ENCODE measurements at places on chromosomes 4 and X. TPM values are rescaled to one million over a fixed set of nuclear protein-coding genes. Genes with fewer than 3 reads are reported as not detected.

GRCh38 chr4:124203613-124204238, 508.8 kb downstream of the ANKRD50 start:
- H3K4me3 ChIP-seq = no peak overlapping the region
- no peaks in the 10 kb centered on the region for H3K27me3 ChIP-seq
- DNase-seq = no peak
- H3K4me1 ChIP-seq = no peaks in the 10 kb centered on the region
- no peak overlapping the region for H3K27ac ChIP-seq

DNA sequence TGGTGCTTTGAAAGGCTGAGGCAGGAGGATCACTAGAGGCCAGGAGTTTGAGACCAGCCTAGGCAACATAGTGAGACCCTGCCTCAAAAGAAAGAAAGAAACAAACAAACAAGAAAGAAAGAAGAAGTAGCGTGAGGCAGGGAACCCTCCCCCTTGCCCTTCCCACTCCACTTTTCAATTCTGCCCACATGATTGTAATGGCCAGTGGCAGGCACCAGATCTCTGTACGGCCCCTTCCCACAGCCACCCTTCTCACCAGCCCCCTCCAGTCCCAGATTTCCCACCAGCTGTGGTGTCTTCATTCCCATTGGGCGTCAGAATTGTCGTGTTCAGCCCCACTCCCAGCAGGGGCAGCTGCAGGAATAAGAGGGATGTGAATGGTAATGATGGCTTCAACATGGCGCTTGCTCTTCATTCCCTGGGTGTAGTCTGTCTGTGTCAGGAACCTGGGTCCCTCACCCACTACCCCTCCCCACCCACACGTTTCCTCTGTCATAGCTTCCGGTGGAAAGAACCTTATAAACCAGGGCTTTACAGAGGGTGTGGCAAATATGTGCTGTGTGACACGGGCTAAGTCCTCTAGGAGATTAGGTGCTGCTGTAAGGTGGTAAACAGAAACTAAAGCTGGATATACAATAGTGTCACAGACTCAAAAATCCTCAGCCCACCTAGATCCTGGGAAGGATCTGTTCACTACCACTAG, at the start of gene IL2RG:
Gene IL2RG (minus strand): TSS at position 437 of the 703 bp plus-strand sequence. CDS start 38 bp downstream, at position 399.
- peak within 1 kb of the TSS; percentile 98 for H3K27ac ChIP-seq
- peaks cover 42% of the 10 kb centered on the region for H3K4me1 ChIP-seq

GRCh38 chr4:25088093-25088952, 57.6 kb upstream of the LGI2 start:
- no peak for DNase-seq
- no peaks in the 10 kb centered on the region for H3K4me1 ChIP-seq
- no peaks in the 10 kb centered on the region for H3K36me3 ChIP-seq
- peaks cover 33% of the 10 kb centered on the region for H3K27me3 ChIP-seq

DNA sequence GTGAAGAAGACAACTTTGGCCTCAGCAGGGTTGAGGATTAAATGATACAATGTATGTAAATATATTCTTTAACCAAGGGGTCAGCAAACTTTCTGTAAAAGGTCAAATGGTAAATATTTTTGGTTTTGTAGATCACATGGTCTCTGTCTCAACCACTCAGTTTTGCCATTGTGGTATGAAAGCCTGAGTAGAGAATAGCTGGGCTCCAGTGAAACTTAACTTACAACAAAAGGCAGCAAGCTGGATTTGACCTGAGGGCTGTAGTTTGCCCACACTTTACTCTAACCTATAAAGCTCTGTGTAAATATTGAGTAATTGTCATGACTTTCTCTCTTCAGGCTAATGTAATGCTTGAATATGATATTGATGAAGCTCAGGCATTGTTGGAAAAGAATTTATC, 19.6 kb downstream of the VBP1 start:
- no peak overlapping the region for H3K27ac ChIP-seq
- peaks cover 4% of the 10 kb centered on the region for H3K4me1 ChIP-seq
- peaks cover 44% of the 10 kb centered on the region for H3K36me3 ChIP-seq
- H3K4me3 ChIP-seq = no peak overlapping the region
- no peak for DNase-seq

DNA sequence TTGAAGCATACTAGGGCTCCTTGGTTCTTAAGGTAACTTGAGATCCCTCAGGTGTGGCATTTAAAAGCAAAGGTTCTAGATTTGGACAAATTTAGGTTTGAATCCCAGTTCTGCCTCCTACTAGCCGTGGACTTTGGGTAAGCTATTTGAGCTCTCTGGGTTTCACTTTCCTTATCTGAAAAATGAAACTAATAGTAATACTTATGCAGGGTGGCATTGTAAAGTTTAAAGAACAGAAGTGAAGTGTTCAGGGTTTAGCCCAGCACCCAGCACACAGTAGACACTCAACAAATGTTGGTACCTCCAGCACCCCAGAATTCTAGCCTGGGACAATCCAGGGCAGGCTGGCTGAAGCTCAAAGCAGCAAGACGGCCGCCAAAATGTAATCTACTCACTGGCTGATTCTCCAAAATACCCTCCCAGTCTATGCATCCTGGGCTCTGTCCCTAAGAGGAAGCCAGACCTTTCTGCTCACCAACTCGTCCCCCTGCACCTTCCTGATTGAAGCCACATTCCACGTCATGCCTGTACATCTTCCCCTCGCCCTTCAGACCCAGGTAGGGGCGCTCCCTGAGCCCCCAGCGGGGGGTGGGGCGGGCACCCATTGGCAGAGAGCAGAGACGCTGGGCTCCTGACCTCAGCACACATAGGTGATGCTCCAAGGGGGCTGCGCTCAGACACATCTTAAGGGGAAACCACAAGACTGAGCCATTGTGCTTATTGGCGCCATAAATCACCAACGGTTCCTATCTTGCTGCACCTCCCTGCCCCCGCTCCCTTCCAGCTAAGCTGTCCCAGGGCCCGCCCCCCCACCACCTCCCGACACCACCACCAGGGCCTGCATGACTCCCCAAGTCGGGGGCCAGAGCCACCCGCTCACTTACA, 160.6 kb downstream of the BCOR start:
- H3K27me3 ChIP-seq = no peaks in the 10 kb centered on the region
- H3K4me3 ChIP-seq = peak overlapping the region; percentile 72
- H3K4me1 ChIP-seq = peaks cover 19% of the 10 kb centered on the region
- DNase-seq = peak; percentile 26

DNA sequence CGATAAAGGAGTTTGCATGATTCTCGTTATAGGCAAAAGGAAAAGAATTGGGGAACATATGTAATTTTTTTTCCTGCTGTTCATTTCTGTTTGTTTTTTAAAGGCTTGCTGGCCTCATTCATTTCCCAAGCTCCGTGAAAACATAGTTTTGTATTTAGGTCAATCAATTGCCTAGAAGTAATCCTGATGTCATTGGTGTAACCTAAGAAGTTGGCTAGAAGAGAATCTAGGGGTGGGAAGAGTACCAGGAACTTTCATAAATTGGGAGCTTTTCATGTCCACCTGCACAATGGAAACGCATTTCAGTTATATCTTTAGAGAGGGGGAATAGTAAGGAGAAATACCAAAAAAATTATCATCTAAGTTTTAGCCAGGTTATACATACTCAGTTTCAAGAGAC, 3.8 kb downstream of the RAPGEF2 start:
- H3K27me3 ChIP-seq = peaks cover 5% of the 10 kb centered on the region
- DNase-seq = no peak
- no peak overlapping the region for H3K4me3 ChIP-seq

DNA sequence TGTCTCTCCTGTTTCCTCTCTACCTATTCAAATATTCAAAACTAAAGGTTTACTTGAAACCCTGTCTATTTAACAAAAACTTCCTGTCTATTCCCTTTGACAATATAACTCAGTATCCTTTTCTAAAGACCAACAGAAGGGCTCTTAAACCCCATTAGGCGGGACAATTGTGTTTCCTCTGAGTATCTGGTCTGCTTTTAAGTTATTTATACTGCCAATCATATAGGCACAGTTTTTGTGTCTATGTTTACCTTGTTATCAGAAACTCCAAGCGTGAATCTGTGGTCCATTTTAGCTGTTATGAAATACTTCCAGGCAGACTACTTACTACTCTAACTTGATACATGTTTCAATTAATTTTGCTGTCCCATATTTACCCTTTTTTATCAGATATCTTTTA, 350.0 kb upstream of the CTSO start:
- no peak for DNase-seq
- no peaks in the 10 kb centered on the region for H3K4me1 ChIP-seq

The GLRA3 gene
- total RNA-seq = not detected

The LEF1 gene
- 246 TPM for total RNA-seq

The DMRTC1 gene
- total RNA-seq = 0.18 TPM
